ENCODE measurements at places on chromosomes 6 and 20. TPM values are rescaled to one million over a fixed set of nuclear protein-coding genes. Genes with fewer than 3 reads are reported as not detected.

DNA sequence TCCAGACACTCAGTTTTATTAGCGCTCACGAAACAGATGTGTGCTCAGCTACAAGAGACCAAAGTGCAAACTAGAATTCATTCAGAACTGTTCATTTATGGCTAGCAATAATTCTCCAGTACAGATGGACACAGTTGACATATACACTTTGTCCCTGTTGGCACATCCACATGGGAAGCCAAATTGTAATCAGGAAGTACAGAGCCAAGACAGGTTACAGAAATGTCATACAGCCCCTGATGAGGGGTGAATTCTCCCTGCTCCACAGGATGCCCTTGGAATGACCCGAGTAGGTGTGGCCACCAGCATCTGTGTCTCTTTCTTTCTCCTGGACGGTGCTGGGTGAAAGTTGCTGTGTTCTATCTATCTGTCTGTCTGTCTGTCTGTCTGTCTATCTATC, 7.6 kb downstream of the DHX35 start:
- no peak for DNase-seq

DNA sequence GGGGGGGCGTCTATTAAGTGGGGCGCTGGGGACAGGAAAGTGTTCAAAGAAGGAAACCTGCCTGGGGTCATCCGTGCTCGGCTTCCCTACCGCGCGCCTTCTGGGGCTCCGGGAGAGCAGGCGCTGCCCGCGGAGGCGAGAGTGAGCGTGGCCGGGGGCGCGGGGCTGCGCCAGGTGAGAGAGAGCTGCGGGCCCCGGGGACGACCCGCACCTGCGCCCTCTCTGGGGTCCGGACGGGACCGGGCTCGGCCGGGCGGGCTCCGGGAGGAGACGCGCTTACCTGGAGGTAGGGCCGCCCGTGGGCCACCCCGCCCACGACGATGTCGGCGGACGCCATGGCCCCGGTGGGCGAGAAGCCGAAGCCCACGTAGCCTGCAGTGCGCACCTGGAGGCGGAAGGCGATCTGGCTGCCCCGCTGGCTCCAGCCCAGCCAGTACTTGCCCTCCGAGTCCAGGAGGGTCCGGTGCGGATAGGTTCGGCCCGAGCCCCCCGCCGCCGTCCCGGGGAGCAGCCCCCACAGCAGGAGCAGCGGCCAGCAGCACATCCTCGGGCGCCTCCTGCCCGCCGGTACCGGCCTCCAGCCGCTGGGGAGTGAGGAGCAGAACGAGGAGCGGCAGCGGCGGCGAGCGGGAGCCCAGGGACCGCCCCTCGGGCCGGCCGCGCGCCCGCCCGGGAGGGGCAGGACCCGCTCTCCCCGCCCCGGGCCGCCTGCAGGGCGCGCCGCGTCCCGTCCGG, at the start of gene MOXD1:
Gene MOXD1, minus strand, starts transcription at position 593 of the 735 bp plus-strand sequence. Its CDS starts 49 bp downstream, at position 544.
- peak; percentile 35 for DNase-seq

RNF182 gene
- total RNA-seq, result 0.33 TPM

GRCh38 chr6:145086197-145086596, 649.1 kb downstream of the EPM2A start:
- DNase-seq, result peak; percentile 21

DNA sequence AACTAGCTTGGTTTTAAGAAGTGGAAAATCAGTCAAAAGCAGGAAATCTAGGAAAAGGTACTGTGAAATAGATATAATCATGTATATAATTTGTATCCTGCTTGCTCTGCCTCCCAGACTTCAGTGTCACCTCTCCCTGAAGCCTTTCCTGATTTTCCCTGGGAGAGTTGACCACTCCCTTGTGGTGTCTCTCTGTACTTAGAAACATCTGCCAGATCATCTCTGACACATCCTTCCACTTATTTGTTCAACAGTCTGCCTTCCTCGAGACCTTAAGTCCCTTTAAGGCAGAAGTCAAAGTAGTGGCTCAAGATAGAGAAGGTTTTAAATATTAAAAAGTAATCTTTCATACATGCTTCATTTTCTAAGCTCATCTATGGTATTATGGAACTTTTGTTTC, 236.5 kb downstream of the CDKAL1 start:
- no peak for DNase-seq

DYNLT2 gene
- total RNA-seq, result 0.67 TPM

DNA sequence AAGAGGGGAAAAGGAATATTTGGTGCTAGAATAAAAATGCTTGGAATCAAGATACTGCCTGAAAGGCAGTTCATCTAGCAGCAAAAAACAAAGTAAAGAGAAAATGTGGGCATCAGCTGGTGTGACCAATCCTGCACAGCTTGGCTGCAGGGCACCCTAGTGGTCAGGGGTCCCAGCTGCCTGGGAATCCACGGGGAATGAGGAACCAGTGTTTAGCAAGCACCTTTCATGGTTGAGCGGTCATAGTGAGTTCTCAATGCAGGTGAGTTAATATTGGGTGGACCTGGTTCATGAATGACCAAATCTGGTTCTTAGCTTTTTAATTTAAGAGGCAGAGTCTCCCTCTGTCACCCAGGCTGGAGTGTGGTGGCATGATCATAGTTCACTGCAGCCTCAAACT, 53.3 kb downstream of the CAP2 start:
- DNase-seq, result no peak

- no peak for DNase-seq
Observed at GRCh38 chr6:4372866-4373265, 237.5 kb upstream of the ECI2 start.

DNA sequence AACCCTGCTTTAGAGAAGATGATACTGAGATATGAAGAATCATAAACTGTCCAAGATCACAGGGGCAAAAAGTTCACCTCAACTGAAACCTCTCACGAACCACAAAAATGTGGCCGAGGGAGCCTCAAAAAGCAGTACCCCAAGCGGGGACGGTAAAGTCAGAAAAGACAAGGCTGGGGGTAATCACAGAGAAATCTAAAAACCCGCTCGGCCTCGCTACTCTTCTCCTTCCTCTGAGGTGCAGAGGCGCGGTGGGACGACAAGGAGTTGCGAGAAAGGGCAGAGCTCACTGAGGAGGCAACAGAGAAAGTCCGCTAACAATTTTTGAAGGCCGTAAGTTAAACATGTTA, 356 bp upstream of the IRAK1BP1 start:
- DNase-seq, result no peak

HLA-DQB2 gene
- 0.50 TPM for total RNA-seq

GRCh38 chr6:162053084-162053483, 674.5 kb downstream of the PRKN start:
- DNase-seq, result no peak

- DNase-seq, result peak; percentile 27
Observed at GRCh38 chr20:41078329-41078728, 49.7 kb downstream of the TOP1 start.

EYS gene
- 0.05 TPM for total RNA-seq

- DNase-seq, result no peak
Observed at GRCh38 chr6:145532361-145532760, 203.0 kb downstream of the EPM2A start.

MAP7 gene
- 39.0 TPM for total RNA-seq

GRCh38 chr20:47610247-47610944, 108.7 kb downstream of the NCOA3 start:
- peak; percentile 69 for DNase-seq

- no peak for DNase-seq
Observed at GRCh38 chr6:132661906-132662305, 2.9 kb upstream of the TAAR1 start.

TTK gene
- total RNA-seq, result 4.5 TPM

GRCh38 chr6:24486065-24486464, 3.3 kb downstream of the GPLD1 start:
- no peak for DNase-seq
